Stimulated activated CD8-positive, alpha-beta memory T cell treated with anti-CD3 and anti-CD28 coated beads, Interleukin-4, amount 100 ng/mL, for 1 hour (primary cell): ENCODE measurements at places on chromosomes 4 and X.
A peak's percentile ranks its signal among the peaks of the same experiment; 100 is the strongest.

- no peak for DNase-seq
Measured at GRCh38 chrX:57651169-57651919, 28.7 kb downstream of the NLRP2B start.

- no peak for DNase-seq
Measured at GRCh38 chr4:81684352-81684751, 212.6 kb upstream of the RASGEF1B start.

DNA sequence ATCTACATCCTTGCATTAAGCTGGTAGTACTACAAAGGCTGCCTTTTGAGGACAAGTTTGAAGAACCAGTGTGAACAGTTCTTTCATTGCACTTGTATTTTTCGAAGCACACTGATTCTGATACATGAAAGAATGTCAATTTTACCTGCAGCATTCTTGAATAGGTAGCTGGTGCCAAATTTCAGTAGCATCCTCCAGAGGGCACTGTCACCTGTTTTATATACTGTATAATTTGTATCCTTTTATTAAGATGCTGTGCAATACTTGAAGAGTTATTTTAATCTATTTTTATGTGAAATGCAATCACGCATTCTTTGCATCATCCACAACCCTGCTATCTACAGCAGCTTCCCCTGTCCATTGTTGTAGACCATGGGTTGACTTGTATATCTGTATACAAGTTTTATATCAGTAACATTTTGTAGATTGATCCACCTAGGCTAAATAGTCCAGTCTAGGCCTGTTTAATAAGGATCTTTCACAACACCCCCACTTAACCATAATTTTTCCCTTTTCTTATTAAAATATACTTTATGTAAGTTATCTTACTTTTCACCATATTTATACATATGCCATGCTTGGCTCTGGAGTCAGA is 325.7 kb downstream of the PCDH7 start:
- DNase-seq: no peak

- DNase-seq: no peak
Measured at GRCh38 chr4:6475492-6476020, 3.1 kb upstream of the PPP2R2C start.

DNA sequence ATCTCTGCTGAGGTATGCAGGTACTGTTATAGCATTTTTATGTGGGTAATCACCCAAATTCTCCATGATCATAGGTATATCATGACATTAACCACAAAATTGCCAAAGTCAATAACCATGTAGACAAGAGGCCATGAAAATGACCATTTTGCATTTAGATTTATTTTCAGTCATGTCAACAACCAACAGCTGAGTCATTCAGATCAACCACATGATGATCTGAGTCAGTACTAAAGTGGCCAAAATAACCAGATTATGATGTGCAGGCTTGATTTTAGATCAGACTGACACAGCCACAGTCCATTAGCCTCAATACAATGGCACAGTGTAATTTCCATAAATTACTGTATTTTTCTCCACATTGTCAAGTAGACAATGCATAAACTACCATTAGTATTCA is 240.5 kb downstream of the GRIA3 start:
- no peak for DNase-seq

DNA sequence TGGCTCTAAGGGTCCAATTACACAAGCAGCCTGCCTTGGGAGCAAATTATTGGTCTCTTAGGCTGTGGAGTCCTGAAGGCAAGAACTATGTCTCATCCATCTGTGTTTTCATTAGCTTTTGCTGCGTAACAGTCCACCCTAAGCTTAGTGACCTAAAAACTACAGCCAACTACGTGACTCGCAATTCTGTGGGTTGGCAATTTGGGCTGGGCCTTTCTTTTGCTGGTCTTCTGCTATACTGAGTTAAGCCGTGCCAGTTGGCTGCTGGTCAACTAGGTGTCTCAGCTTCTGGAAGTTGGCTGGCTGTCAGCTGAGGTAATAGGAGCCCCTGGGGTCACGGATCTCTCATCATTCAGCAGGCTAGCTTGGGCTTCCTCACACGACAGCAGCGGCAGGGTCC is 205.6 kb upstream of the S100G start:
- no peak for DNase-seq

DNA sequence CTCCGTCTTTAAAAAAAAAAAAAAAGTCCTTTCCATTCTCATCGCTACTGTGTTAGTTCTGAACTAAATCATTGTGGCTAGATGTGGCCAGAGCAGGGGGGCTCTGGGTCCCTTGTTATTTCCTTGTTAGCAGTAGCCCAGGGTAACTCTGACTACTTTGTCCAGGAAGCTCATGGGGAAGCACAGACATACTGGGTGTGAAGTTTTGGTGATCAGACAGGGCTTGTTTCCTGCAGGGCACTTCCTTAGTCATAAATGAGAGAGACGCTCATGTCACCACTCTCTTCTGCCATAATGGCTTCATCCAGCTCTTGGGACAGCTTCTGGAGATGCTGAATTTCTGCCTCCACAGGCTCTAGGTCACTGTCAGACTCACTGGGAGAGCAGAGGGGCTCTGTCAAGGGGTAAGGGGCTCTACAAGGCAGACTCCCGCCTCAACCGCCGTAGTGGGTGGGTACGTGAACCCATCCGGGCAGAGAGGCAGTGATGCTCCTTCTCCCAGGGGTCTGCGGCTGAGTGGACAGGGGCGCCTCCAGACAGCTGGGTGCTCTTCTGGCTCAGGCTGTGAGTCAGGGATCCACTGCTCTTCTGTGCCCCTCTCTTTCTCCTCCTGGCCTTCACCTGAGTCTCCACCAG is 12.9 kb downstream of the STIM2 start:
- peak; percentile 39 for DNase-seq

GRCh38 chrX:153928846-153929245 is 2.8 kb upstream of the ARHGAP4 start:
- DNase-seq: no peak

DNA sequence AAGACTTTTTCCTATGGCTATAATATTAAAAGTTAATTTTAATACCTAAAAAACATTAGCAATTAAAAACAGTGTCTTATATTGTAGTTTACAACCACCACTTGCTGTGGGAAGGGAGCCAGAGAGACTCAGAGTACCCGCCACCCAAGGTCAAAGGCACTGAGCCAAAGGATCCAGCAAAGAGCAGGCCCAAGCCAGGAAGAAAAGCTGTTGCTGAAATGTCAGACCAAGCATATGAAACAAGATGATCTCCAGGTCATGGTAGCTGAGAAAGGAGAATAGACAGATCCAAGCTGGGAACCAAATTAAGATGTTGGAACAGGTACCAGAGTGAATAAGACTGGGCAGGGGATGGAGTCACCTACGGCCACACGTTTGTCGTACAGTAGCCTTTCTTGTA is 18.8 kb upstream of the ATOH1 start:
- DNase-seq: no peak

GRCh38 chr4:110678517-110679227 is 55.8 kb upstream of the PITX2 start:
- DNase-seq: no peak

GRCh38 chr4:177512646-177513045 is 70.4 kb upstream of the AGA start:
- no peak for DNase-seq

GRCh38 chr4:42074294-42074693 is 78.2 kb downstream of the BEND4 start:
- no peak for DNase-seq

DNA sequence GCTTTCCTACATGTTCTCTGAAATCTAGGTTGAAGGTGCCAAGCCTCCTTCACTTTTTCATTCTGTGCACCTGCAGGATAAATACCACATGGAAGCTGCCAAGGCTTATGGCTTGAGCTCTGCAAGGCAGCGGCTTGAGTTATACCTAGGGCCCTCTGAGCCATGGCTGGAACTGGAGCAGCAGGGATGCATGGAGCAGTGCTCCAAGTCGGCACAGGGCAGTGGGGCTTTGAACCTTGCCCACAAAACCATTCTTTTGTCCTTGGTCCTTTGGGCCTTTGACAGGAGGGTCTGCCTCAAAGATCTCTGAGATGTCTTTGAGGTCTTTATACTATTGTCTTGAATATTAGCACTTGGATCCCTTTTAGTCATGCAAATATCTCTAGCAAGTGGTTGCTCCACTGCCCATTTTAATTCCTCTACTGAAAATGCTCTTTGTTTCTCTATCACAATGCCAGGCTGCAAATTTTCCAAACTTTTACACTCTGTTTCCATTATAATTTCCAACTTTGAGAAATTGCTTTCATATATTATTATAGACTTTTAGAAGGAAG is 536.2 kb upstream of the KLHL4 start:
- no peak for DNase-seq

- no peak for DNase-seq
Measured at GRCh38 chr4:173505924-173506518, 24.0 kb downstream of the HAND2 start.

- DNase-seq: no peak
Measured at GRCh38 chrX:153772316-153773217, 8.3 kb upstream of the SRPK3 start.

GRCh38 chrX:146181858-146182257 is 364.2 kb downstream of the SLITRK2 start:
- DNase-seq: no peak

GRCh38 chr4:184400375-184400870 is 73.9 kb downstream of the IRF2 start:
- DNase-seq: no peak

DNA sequence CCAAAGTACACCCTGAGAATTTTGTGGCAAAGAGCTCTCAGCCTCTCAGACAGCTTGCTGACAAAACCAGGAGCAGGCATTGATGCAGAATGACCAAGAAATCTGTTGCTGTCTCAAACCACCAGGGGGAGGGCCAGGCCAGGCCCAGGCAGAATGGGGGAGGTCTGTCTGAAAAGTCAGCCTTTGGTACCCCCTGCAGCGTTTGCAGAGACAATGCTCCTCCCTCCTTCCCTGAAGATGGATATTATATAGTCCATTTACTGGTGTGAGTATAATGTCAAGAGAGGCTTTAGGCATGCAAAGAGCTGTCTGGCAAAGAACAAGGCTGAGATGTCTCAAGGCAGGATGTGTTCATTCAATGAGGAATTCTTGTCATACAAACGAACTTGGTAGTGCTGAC is 52.9 kb upstream of the TRPC5OS start:
- no peak for DNase-seq

- no peak for DNase-seq
Measured at GRCh38 chr4:36133658-36134057, 110.7 kb downstream of the ARAP2 start.

DNA sequence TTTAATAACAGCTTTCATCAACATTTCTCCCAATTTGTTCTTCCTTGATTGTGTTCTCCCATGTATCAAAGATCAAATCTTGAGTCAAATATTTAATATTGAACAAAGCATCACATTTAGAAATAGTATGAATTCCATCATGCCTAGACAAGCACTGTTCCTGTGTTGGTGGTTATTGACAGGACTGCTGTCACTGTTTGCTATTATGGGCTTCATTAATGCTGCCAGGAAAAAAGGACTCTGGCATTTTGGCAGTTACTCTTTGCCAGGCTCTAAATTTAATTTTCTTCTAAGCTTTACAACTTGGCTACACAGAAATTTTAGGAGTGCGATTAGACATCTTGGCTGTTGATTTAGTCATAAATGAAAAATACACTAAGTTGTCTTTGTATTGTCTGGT is 295.9 kb upstream of the NRK start:
- DNase-seq: no peak

DNA sequence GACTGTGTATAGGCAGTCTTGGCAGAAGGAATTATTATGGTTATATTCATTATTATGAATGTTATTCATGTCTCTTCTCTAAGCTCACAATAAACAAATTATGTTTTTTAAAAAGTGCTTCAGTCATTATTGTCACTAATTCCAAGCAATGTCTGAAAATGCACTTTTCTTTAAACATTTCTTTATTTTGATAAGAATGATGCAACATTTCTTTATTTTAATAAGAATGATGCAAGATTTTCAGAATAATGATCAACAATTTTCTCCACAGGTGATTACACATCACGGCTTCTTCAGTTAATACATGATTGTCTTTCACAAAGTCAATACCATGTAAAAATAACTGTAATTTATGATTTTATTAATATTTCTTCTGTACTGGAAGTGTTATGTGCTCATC is 22.7 kb downstream of the MAGEA4 start:
- DNase-seq: no peak

GRCh38 chrX:11421805-11422524 is 128.8 kb downstream of the AMELX start:
- DNase-seq: no peak

- no peak for DNase-seq
Measured at GRCh38 chr4:14465507-14465906, 536.8 kb upstream of the CPEB2 start.

DNA sequence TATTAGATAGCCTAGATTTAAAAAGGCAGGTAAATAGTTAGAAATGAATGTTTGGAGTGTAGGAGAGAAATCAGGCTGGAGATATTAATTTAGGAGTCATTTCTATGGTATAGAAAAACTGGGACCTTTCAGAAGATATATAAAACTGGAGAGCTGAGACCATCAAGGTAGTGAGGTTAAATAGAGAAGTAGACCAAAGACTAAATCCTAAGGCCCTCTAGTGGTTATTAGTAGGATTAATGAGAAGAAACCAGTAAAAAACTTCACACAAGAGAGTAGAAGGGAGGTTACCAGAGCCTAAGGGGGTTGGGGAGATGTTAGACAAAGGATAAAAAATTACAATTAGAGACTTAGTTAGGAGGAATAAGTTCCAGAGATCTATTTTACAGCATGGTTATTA is 351.0 kb upstream of the SPANXN1 start:
- DNase-seq: no peak

- DNase-seq: no peak
Measured at GRCh38 chr4:171650543-171650942, 162.7 kb upstream of the GALNTL6 start.
